ENCODE measurements at places on chromosomes 12 and 14.
A peak's percentile ranks its signal among the peaks of the same experiment; 100 is the strongest.

DNA sequence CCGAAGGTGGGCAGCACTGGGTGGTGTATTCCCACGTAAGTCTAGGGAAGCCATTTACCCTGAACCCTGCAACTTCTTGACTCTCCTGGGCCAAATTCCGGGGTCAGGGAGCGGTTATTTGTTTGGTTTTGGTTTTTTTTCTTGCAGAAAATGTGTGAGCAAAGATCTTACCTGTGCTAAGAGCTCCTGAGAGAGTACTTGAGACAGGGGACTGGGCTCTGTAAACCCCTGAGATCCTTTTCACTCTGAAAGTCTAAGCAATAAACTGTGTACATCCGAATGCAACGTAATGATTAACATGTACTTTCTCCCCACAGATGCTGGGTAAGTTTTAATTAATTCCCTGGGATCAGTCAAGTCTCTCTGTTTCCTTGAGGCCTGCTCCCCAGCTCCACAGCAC lies 21.5 kb downstream of the OR10P1 start:
- DNase-seq = no peak

- DNase-seq = no peak
Measured at GRCh38 chr14:28468191-28469151, 298.1 kb upstream of the FOXG1 start.

DNA sequence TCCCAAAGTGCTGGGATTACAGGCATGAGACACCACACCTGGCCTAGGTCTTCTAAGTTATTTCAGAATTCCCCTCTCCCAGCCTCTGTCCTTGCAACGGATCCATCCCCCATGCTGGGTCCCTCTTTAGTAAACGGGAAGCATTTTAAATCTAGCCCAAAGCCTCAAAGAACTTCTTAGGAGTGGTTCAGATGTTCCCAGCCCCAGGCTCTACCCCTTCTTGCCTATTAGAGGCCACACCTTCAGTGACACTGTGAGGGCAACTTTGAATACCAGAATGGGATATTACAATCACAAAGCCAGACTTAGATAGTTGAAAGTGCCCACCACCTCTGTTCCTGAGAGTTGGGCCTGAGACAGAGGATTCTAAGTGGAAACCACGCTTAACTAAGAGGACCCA lies 18.1 kb upstream of the SPPL3 start:
- no peak for DNase-seq

DNA sequence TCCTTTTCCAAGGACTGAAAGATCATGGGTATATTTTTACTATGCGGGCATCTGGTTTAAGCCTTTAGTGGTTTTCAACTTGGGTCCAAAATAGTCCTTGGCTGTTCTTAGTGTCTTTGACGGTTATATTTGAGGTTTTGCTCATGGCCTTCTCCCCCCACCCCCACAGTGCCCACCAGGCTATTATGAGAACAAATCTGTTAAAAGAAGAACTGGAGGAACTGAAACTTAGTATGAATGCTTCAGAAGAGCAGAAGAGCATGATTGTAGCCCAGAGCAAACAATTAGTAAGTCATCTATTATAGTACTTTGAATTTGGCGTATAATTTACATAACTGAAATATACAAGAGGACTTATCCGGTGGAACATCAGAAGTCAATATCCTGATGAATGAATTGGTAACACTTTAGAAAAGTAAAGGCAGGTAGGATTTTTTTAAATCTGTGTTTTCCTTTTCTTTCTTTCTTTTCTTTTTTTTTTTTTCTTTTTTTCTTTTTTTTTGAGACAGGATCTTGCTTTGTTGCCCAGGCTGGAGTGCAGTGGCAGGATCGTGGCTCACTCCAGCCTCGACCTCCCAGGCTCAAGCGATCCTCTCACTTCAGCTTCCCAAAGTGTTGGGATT lies 71.8 kb upstream of the BCAT1 start:
- no peak for DNase-seq

- DNase-seq = no peak
Measured at GRCh38 chr12:66013224-66013623, 117.3 kb downstream of the LLPH start.

GRCh38 chr12:128829861-128830504 lies 6.2 kb upstream of the SLC15A4 start:
- no peak for DNase-seq

DNA sequence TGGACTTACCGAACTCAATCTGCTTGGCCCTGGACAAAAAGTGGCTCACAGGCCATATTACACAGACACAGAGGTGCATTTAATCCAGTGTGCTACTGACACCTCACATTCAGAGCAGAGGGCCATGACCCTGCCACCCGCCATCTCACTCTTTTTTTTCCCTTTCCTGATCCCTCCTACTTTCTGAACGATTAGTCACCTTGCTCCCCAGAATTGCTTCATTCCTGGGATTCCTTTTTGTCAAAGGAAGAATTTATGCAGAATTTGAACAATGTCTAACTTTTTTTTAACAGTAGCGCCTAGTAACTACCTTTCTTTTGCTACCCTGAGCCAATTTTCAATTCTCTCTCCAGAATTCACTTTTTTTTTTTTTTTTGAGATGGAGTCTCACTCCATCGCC lies 4.6 kb downstream of the PKP2 start:
- peak; percentile 60 for DNase-seq

DNA sequence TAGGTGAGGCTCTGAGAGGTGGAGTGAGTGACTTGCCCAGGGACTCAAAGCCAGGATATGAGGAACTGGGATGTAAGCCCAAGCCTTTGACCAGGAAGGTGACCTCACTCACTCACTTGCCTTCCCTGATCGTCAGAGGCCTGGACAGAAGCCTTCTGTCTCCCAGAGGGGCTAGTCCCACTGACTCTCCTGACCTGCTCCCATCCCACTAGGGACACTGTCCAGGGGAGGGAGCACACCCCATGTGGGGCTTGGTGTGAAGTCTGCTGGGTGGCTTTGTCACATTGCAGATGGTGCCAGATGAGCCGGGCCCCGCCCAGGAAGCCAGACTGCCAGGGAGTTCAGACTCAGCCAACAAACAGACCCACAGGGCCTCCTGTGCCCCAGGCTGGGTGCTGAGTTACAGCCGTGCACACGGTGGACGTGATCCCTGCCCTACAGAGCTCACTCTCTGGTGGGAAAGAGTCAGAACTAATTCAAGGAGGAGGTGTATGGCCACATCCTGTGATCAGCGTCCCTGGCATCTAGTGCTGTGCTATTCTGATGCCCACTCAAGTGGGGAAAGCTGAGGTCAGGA lies 28.3 kb downstream of the MMAB start:
- DNase-seq = peak; percentile 14

- no peak for DNase-seq
Measured at GRCh38 chr12:58419905-58420304, 478.5 kb downstream of the ATP23 start.

- no peak for DNase-seq
Measured at GRCh38 chr12:99598785-99599184, 48.8 kb upstream of the GARIN6 start.

GRCh38 chr12:60112763-60113162 lies 516.9 kb downstream of the SLC16A7 start:
- DNase-seq = no peak

GRCh38 chr12:94276725-94277124 lies 128.3 kb downstream of the PLXNC1 start:
- no peak for DNase-seq

- DNase-seq = no peak
Measured at GRCh38 chr14:100128688-100129087, 30.8 kb downstream of the DEGS2 start.

DNA sequence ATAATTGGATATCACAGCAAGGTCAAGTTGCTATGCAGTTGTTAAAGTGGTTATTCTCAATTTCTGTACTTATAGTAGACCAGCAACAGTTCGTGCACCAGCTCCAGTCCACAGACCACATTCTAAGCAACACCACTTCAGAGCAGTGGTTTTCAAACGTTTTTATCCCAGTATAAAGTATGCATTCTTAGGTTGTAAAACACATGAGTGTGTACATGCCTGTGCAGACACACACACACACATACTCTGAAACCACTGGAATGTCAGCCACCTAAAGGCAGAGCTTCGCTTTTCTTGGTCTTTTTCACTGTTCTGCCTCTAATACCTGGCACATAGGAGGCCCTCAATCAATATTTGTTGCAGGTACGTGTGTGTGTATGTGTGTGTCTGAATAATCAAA lies 22.2 kb upstream of the C12orf71 start:
- no peak for DNase-seq

GRCh38 chr12:21353948-21354347 lies 18.8 kb upstream of the IAPP start:
- DNase-seq = no peak

GRCh38 chr12:118430516-118430915 lies 54.2 kb downstream of the SUDS3 start:
- no peak for DNase-seq

DNA sequence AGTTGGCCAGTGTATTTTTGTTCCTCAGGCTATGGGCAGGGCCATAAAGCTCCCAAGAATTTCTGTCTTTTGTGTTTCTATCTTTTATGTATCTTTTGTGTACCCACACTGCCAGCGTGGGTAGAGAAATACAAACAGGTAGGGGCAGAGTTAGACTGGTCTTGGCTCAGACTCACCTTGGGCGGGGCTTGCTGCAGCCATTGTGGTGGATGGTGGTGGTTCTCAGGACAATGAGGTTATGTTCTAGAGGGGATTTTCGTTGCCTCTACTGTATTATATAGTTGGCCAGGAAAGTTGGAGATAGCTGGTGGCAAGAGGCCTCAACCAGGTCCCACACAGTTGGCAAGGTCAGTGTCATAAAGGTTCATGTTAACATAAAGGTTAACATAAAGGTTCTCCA lies 977.5 kb upstream of the LRFN5 start:
- DNase-seq = peak; percentile 26

GRCh38 chr14:68199554-68200151 lies 380.1 kb downstream of the RAD51B start:
- no peak for DNase-seq

GRCh38 chr14:99995700-99996356 lies 69.4 kb upstream of the EVL start:
- DNase-seq = peak; percentile 62

DNA sequence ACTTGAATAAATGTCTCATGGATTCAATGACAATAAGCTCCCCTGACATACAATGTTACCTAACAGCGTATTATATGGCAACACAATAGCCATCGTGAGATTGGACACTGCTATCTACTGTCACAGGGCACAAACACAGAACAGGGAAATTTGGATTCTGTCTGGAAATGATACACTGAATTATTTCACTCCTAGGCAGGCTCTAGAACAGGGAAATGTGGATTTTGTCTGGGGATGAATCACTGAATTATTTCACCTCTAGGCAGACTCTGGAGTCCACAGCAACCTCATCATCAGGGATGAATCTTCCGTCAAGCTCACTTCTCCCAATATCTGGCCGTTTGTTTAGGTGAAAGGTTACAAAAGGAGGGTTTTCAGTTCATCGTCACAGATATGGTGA lies 288.8 kb downstream of the TMEM132D start:
- peak; percentile 31 for DNase-seq
